ENCODE measurements at places on chromosomes 3 and 15.

- DNase-seq, result no peak
Measured at GRCh38 chr3:20056725-20057611, 16.7 kb downstream of the KAT2B start.

- DNase-seq, result no peak
Measured at GRCh38 chr3:107370907-107371306, 6.3 kb upstream of the CCDC54 start.

DNA sequence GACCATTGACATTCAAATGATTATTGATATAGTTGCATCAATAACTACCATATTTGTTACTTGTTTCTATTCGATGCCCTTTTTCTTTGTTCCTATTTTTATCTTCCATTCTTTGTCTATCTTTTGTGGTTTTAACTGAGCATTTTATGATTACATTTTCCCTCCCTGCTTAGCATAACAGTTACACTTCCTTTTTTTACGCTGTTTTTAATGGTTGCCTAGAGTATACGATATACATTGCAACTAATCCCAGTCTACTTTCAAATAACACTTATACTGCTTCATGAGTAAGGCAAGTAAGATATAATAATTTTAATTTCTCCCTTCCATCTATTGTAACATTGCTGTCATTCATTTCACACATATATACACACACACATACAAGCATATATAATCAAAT lies 26.3 kb downstream of the COL6A6 start:
- no peak for DNase-seq

DNA sequence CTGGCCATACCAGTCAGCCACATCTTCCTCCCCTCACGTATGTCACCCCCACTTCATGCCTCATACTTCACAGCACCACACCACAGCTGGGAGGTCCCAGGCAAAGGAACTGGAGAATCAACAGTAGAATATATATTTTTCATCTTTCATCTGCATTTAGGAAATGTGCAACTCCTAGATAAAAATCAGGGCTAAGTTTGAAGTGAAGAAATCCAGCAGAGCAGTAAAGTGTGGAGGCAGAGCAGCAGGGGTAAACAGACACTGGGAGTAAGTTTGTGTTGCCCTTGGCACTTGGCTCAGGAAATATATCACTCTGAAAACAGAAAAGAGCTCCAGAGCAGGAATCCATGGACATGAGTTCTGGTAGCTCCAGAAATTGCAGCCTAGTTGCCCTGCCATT lies 2.8 kb upstream of the HERC1 start:
- no peak for DNase-seq

DNA sequence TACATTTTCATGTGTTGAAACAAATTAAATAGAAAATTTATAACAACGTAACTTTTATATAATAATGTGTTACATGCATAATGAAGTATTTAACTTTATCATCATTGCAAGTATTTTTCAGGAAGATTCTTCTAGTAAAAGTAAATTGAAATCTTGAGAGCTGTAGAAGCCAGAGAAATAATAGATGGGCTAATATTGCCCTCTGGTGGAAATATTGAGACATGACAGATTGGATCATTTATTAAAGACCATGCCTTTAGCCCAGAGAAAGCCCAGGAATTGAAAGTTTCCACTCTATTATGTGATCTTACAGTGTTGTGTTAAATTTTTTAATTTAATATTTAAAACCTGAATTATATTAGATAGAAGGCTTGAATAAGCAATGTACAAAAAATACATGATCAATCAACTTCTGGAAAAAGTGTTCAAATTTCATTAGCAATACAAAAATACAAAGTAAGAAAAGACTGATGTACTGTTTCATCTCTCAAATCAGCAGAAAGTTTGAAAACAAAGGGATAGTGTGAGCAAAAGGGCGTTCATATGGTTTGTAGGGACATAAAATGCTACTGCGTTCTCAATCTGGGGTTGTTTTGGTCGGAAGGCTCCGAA lies 52.7 kb upstream of the SPTSSB start:
- no peak for DNase-seq

DNA sequence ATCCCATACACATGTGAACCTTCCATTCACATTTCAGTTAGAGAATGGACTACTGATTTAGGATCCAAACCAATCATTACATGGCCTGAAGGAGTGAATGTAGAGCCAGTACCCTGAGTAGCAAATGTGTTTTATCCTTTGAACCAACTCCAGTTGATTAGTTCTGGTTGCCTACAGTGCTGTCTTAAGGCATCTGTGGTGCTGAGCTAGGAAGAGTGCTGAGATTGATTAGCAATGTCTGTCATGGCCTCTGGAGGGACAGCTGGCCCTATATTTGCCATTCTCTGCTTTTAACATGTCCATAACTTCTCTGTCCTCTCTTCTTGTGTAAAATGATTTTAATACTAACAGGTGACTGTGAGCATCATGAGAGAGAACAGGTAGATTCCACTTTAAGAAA lies 11.1 kb downstream of the LRTM1 start:
- no peak for DNase-seq

- no peak for DNase-seq
Measured at GRCh38 chr3:32780071-32780734, 37.6 kb upstream of the TRIM71 start.

DNA sequence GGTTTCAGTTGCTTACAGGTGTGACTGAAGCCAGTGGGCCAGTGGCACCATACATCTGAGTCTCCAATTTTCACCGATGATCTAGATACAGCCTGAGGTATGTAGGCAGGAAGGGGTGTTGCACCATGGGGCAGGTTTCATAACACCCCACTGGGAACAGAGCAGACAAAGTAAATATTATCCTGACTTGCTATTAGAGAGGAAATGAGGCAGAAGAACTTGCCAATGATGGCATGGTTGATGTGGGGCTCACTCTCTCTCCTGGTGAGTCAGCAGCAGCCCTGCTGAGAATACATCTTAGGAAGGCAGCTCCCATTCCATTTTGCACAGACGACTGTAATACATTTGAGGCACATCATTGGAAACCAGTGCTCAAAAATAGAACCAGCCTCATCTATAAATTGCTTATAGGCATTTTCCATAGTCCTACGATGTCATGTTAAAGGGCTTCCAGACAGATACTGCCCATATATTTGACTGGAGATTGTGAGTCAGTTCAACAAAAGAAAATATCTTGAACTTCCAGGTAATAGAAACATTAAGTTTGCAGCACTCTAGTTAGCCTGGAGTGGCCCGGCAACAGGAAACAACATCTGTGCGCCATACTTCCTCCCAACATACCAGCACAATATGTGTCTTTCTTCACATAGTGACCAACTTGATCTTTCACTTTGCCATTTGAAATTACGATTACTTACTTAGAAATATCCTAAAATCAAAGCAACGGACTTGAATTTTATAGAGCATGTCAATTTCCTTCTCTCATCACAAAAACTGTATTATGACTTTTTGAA lies 175.5 kb downstream of the NECTIN3 start:
- DNase-seq, result no peak

GRCh38 chr15:82709081-82709420 lies 624 bp downstream of the AP3B2 start:
- no peak for DNase-seq

All from activated gamma-delta T cell (primary cell).